Activated T-helper 1 cell treated with anti-CD3 and anti-CD28 coated beads, Interleukin-2, amount 50 U/mL, for 16 hours (primary cell): ENCODE measurements at places on chromosomes 6 and 20.

GRCh38 chr6:128672023-128672422 is 151.6 kb upstream of the PTPRK start:
- DNase-seq, result no peak

DNA sequence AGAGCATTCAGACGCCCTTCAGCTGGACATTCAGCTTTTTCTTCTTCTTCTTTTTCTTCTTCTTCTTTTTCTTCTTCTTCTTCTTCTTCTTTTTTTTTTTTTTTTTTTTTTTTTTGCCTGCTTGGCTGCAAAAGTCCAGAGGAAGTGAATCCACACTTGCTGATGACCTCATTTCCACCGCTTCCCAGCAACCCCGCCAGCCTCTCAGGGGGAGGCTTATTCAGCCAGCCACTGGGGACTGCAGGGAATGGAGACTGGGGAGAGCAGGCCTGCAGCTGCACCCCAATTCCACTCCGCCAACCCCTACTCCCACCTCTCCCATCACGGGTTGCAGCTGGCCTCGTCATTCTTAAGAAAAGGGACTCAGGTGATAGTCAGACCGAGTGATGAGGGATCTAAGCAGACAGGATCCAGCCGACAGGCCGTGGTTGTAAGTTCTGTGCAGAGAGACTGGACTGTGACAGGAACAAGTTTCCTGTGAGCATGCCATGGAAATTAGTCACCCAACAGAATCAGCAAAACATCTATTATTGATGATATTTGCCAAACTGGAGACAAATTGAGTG is 59.0 kb upstream of the QKI start:
- no peak for DNase-seq

- DNase-seq, result no peak
Measured at GRCh38 chr20:56322681-56323080, 36.1 kb upstream of the FAM210B start.

DNA sequence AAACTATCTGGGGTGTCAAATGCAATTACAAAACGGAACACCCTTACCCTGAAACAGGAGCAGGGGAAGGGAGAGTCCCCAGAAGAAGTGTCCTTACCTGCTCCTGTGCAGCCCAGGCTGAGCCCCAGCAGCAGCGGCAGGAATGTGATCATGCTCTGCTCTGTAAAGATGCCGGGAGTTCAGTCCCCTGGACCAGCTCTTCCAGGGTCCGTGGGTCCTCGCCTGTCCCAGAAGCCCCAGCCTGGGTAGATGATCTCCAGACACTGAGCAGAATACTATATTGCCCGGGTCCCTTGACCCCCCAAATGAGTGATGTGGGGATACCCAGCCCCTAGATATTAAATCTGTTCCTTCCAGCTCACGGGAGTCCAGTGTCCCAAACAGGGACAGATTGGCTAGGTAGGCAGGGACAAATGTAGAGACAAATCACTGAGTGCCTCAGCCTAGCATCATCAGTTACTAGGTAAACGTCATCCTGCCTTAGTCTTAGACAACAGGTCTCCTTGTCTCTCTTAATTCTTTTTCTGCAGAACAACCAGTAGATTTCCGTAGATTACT is at the start of gene HLA-DMB:
Gene HLA-DMB (minus strand): TSS at position 373 of the 558 bp plus-strand sequence. CDS start 221 bp downstream, at position 152.
- no peak for DNase-seq

DNA sequence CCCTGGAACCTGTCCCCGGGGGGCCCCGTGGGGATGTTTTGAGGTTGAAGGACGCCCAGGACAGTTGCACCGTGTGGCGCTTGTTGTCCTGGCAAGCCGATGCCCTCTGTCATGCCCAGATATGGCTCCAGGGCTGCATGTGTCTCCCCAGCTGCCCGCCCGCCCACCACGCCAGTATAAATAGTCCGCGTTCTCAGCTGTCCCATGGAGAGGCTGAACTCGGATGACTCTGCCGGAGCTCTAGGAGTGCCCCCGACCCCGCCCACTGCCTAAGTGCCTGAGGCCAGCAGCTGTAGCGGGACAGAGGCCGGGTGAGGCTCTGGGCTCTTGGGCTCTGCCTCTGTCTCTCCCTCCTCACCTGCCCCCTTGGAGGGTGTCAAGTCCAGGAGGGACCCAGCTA is 83.0 kb upstream of the GATA5 start:
- no peak for DNase-seq

GRCh38 chr6:94389218-94389617 is 969.9 kb upstream of the EPHA7 start:
- no peak for DNase-seq

DNA sequence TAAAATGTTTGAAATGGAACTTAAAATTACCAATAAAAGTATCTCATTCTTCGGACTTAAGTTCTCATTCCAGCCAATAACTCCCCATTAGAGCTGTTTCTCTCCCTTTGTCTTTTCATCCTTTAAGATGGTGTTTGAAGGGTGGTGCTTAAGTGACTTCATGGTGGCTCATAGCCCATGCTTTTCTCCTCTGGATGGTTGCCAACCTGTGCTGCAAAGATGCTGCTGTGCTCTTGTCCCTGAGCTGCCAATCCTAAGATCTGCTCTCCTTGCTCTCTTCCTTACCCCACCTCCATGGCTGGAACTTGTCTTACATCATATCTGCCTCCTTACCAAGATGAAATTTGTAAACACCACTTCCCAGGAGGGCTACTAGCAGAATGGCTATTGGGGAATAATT is 31.6 kb upstream of the PNRC1 start:
- no peak for DNase-seq

GRCh38 chr20:23050076-23050838 is 785 bp upstream of the THBD start:
- no peak for DNase-seq

DNA sequence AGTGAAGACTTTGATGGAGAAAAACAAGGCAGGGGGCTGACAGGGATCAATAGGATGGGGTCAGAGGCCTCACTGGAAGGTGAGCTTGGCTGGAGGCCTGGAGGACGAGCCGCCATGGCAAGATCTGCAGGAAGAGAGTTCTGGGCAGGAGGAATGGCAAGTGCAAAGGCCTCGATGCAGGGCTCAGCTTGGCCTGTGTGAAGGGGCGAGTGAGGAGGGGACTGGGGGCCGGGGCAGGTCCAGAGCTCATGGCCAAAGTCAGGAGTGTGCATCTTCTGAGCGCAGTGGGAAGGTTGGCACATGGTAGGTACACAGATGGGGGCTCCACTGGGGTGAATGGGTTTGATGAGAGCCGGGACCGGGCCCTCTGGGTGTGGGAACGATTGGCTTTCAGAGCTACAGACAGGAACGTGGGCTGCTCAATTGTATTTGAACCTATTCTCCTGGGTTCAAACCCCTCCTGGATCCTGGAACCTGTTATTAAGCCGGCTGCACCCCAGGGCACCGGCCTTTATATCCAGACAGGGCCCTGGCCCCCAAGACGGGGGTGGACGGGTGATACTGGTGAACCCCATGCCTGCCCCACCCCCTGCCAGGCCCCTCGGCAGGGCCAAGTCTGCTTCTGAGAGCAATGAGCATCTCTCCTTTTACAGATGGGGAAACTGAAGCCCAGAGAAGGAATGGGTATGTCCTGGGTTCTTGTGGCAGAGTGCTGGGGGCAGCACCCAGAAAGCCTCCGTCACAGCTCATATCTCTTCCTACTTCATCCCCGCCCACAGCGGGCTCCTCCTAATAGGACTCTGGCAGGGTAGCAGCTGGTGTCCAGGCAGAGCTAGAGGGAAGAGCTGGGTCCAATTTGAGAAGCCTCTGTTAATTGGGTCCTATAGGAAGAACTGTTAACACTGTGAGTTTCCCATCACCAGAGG is 106.1 kb downstream of the CEBPB start:
- no peak for DNase-seq

DNA sequence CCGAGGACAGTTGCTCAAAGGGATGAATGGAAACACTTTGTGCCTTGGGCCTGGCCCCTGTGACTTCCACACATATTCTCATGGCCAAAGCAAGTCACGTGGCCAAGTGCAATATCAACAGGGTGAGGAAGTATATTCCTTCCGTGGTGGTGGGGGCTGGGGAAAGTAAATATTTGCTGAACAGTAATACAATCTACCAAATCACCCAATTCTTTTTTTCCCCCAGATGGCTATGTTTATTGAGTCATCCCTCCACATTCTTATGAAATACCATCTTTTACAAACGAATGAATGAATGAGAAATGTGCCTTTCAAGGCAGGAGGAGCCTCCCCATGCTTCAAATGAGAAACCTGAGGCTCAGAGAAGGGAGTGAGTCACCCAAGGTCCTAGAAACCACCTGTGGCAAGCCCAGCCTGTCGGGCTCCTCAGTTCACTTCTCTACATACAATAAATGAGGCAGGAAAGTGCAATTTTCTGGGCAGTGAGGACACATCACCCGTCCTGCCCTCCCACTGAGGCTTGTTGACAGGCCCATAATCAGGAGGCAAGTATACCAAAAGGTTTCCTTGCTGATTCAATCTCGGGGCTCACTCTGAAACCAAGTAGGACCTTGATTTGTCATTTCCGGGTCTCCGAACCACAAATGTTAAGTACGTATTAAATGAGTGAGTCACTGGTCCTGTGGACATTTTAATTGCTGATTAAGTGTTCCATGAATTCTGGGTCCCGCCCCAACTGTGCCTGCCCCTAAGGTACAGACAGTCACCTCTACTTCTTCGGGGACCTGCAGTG is 25.3 kb upstream of the TOP1 start:
- peak; percentile 55 for DNase-seq

GRCh38 chr20:40563296-40563950 is 125.6 kb downstream of the MAFB start:
- no peak for DNase-seq

- DNase-seq, result no peak
Measured at GRCh38 chr6:160899671-160900430, 91.7 kb upstream of the MAP3K4 start.

GRCh38 chr6:11271228-11272020 is 39.0 kb upstream of the NEDD9 start:
- DNase-seq, result no peak

DNA sequence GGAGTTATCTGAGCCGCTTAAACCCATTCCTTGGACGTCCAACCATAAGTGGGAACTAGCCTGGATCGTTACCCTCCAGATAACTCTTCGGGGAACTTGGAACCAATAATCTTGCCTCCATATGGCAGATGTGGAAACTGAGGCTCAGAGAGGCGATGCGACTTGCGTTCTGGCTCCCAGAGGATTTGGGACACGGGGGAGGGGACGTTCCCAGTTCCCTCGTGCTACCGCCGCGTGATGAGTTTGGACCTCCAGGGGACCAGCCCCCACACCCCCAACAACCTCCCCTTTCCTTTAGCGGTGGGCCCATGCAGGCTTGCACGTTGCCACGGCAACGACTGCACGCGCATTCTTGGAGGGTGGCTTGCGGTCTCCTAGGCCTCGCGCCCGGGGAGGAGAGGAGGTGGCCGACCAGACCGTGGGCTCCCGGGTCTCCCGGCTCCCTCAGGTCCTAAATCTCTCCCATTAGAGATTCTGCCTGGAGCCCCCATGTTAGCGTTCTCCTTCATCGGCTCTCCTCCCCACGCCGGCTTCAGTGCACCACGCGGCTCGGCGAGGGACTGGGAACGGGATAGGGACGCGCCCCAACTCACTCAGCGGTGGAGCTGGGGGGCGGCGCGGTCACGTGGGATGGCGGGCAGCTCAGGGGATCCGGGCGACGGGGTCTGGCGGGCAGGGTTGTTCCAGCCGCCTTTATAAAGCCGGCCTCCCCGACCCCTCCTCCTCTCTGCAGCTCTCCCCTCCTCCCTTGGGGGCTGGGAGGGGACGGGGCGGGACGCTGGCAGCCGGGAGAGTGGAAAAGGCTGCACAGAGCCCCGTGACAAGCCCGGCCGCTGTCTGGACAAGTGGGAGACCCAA is at the start of gene PLTP:
Gene PLTP (minus strand): TSS at position 670 of the 858 bp plus-strand sequence. CDS start 703 bp downstream, outside the sequence.
- DNase-seq, result no peak

- DNase-seq, result no peak
Measured at GRCh38 chr6:117503211-117503610, 20.7 kb downstream of the DCBLD1 start.

DNA sequence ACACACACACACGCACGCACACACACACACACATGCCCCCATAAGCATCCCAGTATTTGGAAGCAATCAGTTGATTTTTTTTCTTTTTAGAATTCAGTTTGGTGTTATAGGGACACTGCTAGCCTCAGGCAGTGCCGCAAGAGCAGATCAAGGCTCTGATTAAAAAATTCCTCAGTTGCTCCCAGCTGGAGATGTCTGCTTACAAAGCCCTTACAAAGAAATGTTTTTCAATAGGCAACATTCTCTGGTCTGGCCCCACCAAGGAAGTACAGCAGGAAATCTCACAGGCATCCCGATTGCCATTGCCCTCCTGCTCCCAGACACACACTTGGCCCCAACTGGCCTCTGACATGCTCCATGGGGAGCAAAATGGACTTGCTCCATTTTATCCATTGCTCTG is 22.9 kb upstream of the CD83 start:
- DNase-seq, result no peak

DNA sequence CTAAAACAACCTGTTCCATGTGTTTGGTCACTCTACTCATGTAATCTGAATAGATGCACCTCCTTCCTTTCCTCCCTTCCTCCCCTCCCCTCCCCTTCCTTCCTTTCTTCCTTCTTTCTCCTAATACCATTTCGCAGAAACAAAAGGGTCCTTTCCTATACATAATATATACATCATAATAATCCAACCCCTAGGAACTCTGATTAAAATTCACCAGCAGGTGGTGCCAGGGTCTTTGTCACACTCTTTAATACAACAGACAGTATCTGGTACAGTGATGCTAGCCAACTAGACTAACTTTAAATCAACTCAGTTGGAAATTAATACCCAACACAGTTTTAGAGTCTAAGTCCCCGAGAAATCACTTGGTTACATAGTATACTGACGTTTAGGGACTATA is 181.2 kb upstream of the SHLD1 start:
- no peak for DNase-seq

DNA sequence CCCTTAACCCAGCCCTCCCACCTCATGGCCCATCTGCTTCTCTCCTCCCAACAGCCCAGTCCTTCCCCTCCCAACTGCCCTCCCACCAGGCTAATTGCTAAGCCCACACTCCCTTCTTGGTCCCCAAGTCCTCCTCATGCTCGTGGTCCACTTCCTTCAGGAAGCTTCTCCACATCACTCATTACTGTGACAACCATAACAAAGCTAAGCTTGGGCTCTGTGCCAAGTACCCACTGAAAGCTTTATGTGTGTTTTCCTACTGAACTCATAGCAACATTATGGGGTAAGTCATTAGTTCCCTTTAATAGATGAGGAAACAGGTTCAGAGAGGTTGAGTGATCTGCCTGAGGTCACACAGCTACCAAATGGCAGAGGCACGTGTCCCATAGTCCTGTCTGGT is 16.2 kb downstream of the FRS3 start:
- DNase-seq, result no peak

GRCh38 chr20:59971428-59971827 is 13.2 kb downstream of the CDH26 start:
- no peak for DNase-seq

GRCh38 chr6:143859891-143860660 is 4.2 kb upstream of the ZC2HC1B start:
- no peak for DNase-seq
